CD4-positive, alpha-beta memory T cell (primary cell): ENCODE measurements at places on chromosomes 2 and 18. TPM values are rescaled to one million over a fixed set of nuclear protein-coding genes. Genes with fewer than 3 reads are reported as not detected.
A peak's percentile ranks its signal among the peaks of the same experiment; 100 is the strongest.

DYSF gene
- 0.49 TPM for total RNA-seq

GPC1 gene
- total RNA-seq, result 1.2 TPM

DSG1 gene
- not detected for total RNA-seq

MMADHC gene
- 66.4 TPM for total RNA-seq

WDR35 gene
- total RNA-seq, result 5.7 TPM

PAX3 gene
- not detected for total RNA-seq

NETO1 gene
- total RNA-seq, result not detected

LINC00305 gene
- total RNA-seq, result not detected

SCG2 gene
- total RNA-seq, result not detected

GRCh38 chr2:228377533-228377932 lies 196.0 kb upstream of the SPHKAP start:
- DNase-seq, result no peak

DNA sequence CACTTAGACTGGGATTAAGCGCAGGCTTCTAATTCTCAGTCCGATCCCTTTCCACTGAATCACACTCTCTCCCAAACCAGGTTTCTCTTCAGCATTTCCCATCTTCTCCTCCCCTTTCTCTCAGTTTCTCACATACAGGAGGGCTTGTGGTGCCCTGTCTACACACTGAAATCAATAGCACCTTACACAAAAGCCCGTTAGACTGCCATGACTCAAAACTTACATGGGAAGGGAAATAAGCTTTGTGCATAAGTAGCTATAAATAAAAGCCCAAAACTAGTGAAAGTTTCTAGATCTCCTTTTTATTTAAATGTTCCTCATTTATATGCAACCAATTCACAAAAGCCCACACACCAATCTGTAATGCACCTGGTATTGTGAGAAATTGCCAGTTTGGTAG lies 318.4 kb downstream of the TXNL1 start:
- no peak for DNase-seq

GRCh38 chr2:42216694-42217093 lies 47.5 kb downstream of the EML4 start:
- no peak for DNase-seq

DNA sequence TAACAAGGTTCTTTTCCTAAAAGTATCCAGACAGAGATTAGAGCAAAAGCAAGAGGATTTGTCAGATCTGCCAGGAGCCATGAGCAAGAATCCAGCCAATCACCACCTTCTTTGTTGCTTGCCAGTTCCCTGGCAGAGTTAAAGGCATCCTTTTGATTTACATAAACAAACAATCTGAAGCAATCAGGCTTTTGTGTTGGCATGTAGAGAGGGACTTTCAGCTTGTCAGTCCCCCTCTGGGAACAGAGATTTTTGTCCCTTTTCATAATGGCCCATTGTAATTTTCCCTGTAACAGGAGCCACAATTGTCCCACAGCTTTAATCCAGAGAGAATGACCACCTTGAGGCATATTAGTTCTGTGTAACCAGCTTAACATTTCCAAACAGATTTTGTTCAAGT lies at the start of gene ERMN:
Gene ERMN (minus strand): TSS at position 39 of the 400 bp plus-strand sequence. CDS start 182 bp downstream, outside the sequence.
- DNase-seq, result no peak

DNA sequence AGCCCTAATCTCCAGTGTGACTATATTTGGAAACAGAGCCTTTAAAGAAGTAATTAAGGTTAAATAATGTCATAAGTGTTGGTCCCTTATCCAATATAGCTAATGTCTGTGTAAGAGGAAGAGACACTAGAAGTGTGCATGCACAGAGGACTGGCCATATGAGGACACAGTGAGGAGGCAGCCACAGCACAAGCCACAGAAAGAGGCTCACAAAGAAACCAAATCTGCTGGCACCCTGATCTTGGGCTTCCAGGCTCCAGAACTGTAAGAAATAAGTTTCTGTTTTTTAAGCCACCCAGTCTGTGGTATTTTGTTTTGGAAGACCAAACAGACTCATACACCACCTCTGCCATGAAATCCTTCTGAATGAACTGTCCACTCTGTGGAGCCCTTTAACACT lies 186.4 kb upstream of the SLC39A10 start:
- DNase-seq, result no peak

DNA sequence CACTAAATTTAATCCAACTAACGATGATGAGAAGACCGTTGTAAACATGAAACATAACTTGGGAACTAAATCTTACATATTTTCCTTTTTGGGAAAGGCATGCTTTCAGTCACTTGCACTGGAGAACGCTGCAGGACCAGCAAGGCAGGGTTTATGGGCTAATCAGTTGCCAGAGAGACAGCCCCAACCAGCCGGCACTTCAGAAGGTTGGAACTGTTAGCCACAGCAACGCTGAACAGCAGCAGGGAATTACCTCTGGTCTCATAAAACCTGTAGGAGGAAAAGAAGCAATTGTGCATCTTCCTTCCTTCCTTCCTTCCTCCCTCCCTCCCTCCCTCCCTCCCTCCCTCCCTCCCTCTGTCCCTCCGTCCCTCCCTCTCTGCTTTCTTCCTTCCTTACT lies 33.9 kb upstream of the SIX2 start:
- DNase-seq, result no peak

- no peak for DNase-seq
These were observed 42.5 kb downstream of the APOB start for GRCh38 chr2:21001225-21001946.

- no peak for DNase-seq
These were observed 32.6 kb upstream of the LDAH start for GRCh38 chr2:20855456-20855855.

DNA sequence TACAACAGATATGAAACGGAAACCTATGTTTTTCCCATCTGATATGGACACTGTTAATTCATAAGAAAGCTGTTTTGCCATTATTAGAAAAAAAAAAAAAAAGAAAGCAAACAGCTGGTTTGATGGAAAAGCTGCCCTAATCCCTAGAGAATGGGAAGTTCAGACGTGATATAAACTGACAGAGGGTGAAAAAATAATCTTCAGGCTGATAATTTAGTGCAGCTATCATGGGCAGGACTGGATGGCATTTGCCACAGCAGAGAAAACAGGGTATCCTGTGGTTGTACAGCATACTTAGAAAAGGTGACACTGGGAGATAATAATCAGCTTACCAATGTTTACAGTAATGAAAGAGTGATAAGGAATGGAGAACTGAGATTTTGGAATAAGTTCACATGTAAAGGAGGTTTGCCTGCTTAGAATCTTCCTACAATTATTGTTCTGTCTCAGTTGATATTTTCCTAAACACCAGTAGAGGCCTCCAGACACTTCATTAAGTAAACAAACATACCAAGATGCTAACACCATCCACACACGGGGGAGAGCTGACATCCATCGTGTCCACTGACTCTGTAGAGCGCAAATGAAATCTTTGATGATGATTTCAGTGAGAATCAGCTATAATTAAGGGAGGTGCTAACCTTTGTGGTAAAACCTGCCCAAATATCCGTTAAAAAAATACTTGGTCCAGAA lies 211.6 kb upstream of the MMADHC start:
- no peak for DNase-seq

- no peak for DNase-seq
These were observed 15.8 kb downstream of the HS1BP3 start for GRCh38 chr2:20635113-20635510.

GRCh38 chr2:59824314-59824713 lies 729.1 kb downstream of the BCL11A start:
- no peak for DNase-seq

DNA sequence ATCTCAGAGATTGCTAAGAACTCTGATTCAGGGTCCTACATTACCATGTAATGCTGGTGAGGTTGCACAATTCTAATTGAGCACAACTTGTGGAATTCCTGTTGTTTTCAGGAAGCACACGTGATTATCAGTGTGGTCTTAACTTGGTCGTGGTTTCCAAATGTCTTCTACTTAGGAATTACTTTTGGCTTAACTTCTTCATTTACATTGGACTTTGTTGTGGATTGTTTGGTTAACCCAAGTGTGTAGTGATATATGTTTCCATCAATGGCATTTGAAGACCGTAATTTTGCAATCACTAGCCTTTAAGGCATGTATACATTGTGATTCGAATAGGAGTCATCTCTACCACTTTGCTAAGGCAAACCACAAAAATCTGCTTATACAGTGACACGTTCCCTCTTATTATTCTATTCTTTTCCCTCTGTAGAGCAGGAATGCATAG lies 373.3 kb downstream of the IRS1 start:
- DNase-seq, result no peak

GRCh38 chr2:169822785-169823392 lies 1.8 kb downstream of the METTL5 start:
- no peak for DNase-seq

- DNase-seq, result peak; percentile 30
These were observed 68.0 kb downstream of the KLHL29 start for GRCh38 chr2:23452853-23453420.

DNA sequence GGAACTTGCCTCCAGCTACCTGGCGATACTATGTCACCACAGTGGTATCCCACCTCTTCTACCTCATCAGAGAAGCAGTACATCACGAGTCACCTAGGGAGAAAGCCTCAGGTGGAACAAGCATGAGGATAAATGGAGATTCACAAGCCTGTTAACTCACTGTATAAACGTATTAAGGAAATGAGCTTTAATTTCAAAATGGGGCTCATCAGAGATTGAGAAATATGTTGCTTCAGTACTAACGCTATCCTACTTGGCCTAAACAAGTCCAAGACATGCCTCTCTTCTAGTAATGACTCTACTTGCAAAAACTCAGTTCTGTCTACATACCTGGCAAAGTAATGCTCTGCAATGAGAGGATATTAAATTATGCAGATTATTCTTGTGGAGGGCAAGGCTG lies 4.3 kb downstream of the SLC39A6 start:
- no peak for DNase-seq

DNA sequence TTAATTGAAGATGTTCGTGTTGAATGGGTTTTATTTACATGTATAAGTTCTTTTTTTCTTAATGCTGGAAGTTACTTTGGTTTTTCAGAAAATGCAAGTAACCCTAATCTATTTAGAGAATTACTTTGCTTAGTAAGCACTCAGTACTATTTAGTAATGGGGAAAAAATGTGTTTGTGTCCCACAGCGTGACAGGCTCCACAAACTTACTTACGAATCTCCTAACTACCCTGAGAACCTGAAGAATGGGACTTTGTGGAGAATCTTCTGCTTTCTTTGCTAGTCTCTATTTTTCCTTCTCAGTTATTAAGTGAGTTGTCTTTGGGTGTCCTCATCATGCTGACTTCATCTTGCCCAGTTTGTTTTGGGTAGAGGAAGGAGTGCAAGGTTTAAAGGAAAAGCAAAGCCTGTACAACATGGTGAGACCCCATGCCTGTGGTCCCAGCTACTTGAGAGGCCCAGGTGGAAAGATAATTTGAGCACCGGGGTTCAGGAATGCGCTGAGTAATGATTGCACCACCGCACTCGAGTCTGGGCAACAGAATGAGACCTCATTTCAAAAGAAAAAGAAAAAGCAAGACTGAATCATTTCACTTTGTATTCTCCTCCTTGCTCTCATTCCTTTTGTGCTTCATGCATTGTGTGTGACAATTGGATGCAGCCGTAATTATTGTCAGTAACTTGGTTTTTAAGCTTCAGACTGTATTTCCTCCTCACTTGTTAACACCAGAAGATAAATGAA lies 10.2 kb downstream of the NEDD4L start:
- no peak for DNase-seq

GRCh38 chr2:205723179-205723578 lies 40.9 kb downstream of the NRP2 start:
- no peak for DNase-seq

DNA sequence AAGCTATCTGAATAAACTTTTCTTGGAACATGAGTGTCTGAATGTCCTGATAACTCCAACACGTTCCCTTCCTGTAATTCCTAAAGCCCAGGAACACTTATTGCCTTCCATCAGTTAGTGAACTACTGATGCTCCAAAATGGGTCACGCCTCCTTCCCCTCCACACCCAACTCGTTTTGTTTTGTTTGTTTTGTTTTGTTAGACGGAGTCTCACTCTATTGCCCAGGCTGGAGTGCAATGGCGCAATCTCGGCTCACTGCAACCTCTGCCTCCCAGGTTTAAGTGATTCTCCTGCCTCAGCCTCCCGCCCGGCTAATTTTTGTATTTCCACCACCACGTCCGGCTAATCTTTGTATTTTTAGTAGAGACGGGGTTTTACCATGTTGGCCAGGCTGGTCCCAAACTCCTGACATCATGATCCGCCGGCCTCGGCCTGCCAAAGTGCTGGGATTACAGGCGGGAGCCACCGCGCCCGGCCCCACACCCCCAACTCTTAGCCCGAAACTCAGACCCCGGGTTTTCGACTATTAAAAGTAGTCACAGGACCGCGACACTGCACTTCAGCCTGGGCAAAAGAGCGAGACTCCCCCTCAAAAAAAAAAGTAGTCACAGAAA lies 774 bp downstream of the IER3IP1 start:
- DNase-seq, result no peak
